ENCODE measurements at places on chromosomes 4 and X.

DNA sequence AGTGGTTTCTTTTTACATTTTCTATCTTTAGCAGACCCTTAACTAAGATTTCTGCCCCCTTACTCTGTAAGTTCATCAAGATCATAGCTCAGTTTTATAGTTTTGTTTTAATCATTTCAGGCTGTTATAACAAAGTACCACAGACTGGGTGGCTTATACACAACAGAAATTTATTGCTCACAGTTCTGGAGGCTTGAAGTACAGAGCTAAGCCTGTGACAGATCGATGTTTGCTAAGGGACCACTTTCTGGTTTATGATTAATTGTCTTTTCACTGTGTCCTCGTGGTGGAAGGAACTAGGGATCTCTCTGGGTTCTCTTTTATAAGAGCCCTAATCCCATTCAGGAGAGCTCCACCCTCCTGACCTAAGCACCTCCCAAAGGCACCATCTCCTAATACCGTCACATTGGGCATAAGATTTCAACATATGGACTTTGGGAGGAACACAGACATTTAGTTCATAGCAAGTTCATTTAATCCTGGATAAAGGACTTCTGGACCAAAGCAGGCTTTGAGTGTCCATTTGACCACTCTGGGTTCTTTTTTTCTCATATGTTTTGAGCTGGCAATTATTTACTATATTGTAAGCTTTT, 137.0 kb upstream of the IL15 start:
- DNase-seq, result no peak

- no peak for DNase-seq
Observed at GRCh38 chrX:97498093-97498492, 614.4 kb downstream of the RPA4 start.

GRCh38 chr4:69727426-69727825, 33.0 kb downstream of the SULT1B1 start:
- no peak for DNase-seq

GRCh38 chrX:149472625-149473024, 32.5 kb downstream of the IDS start:
- DNase-seq, result no peak

DNA sequence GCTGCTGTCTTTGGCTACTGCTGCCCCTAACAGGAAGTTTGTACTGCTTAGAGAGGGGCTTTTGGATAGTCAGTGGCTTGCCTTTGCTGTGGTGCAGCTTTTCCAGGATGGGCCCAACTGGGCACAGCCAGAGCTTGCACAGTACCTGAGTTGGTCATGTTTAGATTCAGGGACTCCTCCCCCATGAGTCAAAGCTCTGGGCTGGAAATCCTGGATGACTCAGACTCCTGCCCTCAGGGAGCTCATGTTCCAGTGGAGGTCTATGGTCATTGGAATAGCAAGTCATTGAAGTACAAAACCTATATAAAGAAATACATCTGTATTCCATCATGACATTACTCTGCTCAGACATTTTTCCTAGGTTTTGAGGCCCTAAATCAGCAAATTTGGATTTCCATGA, 66.7 kb upstream of the PJA1 start:
- DNase-seq, result no peak

DNA sequence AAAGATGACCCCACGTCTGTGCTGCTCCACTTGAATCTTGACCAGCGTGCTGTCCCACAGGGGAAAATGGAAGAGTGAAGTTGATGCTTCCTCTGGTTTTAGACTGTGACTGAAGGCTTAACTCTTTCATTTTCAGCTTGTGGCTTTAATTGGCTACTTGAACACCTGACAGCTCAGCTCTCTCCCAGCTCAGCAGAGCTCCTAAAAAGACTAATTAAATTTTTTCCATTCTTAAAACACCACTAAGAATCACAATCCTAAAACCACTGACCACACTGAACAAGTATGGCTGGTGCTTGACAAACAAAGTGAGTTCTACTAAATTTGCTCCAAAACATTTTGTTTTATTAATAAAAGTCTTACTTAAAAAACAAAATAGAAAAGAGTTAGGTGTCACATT, 71.7 kb downstream of the SRPX start:
- no peak for DNase-seq

- no peak for DNase-seq
Observed at GRCh38 chr4:64174247-64174882, 234.9 kb downstream of the TECRL start.

DNA sequence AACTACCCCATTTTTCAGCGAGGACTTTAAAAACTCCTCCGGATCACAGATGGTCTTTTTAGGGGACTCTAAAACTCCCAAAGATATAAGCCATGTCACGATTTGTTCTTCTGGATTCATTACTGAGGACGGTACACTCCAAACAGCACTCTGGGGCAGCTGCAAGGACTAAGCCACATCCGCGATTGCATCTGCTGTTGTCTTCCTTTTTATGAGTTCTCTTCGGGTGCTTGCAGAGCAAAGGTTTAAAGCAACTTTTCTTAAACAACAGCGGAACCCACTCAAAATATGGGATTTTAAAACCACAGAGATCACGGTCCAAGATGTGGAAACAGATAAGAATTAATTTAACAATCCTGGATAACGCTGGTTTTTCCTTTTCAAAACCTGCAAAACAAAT, at the start of gene ARHGEF6:
Gene ARHGEF6, minus strand, starts transcription at position 170 of the 400 bp plus-strand sequence. Its CDS starts 50 bp downstream, at position 120.
- no peak for DNase-seq

GRCh38 chr4:61182915-61183314, 17.2 kb upstream of the ADGRL3 start:
- no peak for DNase-seq

GRCh38 chr4:150585611-150586010, 3.7 kb downstream of the MAB21L2 start:
- no peak for DNase-seq

DNA sequence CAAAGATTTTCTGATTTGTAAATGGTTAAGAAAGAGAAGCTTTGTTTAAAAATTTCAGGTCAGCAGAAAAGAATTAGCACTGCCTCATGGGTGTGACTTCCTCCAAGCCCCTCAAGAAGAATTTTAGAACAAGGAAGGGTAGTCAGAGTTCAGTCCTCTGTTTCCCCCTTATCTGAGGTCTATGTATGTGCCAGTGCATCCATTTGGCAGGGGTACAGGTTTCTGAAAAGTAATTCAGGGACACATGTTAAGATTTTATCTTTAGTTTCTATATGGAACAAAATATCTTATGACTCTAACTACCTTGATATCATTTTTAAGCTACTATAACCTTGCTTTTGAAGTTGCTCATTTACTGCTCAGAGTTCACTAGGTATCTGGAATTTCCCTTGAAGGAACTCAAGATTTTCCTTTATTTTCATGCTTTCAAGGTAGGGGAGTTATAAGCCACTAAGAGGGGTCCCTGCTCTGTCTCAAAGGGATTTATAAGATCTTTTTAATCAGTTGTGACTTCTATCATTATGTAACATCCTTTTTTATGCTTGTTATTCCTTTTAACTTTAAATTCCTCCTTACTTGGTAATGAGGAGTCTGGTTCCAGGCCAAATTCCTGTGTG, 24.4 kb upstream of the PLK4 start:
- no peak for DNase-seq

DNA sequence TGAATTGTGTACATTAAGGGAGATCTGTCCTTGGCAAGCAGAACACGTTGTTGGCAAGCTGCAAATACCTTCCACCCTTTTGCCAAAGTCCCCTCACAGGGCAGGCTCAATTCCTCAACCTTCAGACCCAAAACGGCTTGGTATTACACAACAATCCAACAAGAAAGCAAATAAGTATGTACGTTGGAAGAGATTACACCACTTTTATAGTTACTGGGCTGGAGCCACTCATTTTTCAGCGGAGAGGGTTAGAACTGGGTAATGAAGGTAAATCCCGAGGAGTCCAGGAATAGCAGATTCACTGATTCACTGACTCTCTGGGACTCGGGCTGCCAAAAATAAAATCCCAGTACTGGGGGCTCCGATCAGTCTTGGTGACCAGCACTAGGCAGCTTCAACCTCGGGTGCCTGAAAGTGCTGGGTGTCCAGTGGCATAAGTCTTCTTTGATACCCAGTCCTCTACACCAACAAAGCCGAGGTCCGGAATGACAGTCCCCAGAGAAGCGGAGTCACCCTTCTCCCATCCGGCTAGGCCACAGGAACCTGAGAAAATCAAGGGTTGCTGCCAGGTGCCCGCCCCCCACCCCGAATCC, 587 bp downstream of the TIMM8A start:
- DNase-seq, result peak; percentile 2

GRCh38 chr4:8729408-8730149, 137.0 kb downstream of the CPZ start:
- no peak for DNase-seq

DNA sequence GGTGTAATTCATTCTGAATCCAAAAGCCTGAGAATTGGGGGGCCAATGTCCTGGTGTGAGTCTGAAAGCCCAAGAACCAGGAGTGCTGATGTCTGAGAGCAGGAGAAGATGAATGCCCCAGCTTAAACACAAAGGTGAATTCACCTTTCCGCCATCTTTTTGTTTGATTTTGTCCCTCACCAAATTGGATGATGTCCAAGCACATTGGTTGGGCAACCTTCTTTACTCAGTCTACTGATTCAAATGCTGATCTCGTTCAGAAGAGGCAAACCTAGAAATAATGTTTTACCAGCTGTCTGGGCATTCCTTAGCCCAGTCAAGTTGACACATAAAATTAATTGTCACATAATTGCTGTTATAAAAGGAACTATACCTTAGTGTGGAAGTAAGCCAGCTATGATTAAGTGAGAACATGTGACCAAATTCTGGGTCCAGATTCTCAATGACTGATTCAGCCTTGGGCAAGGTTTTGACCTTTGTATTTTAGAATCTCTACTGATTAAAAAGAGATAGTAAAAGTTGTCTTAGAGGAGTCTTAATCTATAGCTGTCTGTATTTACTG, 34.5 kb upstream of the SLC4A4 start:
- DNase-seq, result no peak

DNA sequence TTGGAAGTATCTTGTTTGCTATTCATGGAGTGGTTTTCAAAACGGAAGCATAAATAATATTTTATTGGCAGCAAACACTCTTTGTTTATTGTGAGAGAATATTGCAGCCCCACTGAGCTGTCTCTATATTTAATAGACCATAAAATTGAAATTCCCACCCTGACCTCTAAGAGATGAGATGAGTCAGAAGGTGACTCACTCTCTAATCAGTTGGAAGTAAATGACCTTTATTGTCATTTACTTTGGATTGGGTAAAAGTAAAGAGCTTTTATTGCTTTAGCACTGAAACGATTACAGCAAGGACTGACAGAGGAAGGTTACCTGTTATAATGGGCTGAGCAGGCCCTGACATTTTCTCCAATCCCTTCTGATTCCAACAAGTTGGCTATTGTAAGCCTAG, 55.0 kb downstream of the SYTL5 start:
- DNase-seq, result no peak

- DNase-seq, result no peak
Observed at GRCh38 chr4:124938836-124939235, 226.3 kb upstream of the ANKRD50 start.

DNA sequence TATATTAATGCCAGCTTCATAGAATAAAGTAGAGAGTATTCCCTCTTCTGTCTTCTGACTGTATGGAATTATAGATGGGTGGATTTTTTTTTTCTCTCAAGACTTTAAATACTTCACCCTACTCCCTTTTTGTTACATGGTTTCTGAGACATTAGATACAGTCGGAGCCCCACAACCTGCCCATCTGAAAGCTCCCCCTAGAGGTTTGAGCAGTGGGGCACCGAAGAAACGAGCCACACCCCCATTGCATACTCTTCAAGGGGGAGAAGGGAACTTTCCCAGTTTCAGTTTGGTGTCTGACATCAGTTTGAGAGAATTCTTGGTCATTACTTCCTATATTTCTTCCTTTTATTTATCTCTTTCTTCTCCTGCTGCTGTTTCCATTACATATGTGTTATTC, 437.6 kb upstream of the AGA start:
- no peak for DNase-seq

GRCh38 chrX:24494647-24495075, 29.6 kb downstream of the PDK3 start:
- no peak for DNase-seq

GRCh38 chrX:134654398-134655012, 3.8 kb downstream of the PLAC1 start:
- DNase-seq, result no peak

GRCh38 chr4:38373375-38373774, 290.6 kb upstream of the KLF3 start:
- DNase-seq, result no peak

GRCh38 chr4:105520819-105521790, 31.3 kb upstream of the ARHGEF38 start:
- no peak for DNase-seq

DNA sequence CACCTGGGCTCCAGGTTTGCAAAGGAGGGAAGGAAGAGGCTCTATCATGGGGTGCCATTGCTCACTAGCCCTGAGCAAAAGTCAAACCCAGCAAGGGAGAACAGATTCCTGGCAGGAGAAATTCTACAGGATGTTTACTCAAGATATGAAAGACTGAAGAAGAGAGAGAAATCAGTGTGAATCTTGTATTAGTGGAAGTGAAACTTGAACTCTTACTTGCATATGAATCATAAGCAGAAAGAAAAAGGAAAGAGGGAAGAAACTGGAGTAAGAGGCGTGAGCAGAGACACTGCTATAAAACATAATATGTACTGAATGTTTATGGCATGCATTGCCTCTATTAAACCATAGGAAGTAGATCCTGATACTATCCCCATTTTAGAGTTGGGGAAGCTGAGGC, 60.9 kb downstream of the C4orf46 start:
- DNase-seq, result no peak

GRCh38 chr4:19700992-19701391, 550.7 kb upstream of the SLIT2 start:
- no peak for DNase-seq

DNA sequence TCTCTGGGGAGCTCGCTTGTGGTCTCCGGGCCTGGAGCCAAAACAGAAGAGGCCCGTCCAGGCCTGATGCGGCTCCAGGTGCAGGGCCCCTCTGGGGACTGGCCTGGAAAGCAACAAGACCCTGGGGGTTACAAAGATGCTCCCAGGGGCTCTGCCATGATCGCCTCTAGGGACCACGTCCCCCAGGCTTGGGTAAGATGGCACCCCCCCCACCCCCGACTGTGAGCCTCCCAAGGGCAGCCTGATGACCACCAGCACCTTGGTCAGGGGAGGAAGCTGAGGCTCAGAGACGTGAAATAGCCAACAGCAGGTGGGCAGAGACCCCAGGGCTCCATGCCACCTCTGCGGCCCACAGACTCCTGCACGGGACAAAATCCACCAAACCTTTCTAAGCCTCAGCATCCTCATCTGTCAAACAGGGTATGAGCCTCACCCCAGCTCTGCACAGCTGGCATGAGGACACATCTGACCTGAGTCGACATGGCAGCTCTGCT, 25.4 kb downstream of the C4orf50 start:
- no peak for DNase-seq

GRCh38 chrX:118498351-118498750, 2.7 kb downstream of the DOCK11 start:
- no peak for DNase-seq

DNA sequence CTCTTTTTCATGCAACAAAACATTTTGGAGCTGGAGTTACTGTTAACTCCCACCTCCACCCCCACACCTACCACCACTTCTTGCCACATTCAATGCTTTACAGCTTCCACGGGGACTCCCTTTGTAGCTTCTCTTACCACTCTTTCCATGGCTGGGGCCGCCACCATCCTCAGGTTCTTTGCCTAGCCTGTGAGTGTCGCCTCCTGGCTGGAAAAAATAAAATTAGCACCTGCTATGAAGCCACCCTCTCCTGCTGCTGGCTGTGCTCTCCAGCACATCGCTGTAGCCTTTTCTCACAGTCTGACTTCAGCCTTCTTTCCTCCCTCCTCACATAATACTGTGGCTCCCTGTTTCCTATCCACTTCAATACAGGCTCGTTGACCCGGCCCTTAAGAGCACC, 114.4 kb downstream of the FRAS1 start:
- DNase-seq, result no peak
